ENCODE measurements at places on chromosomes 1 and 21.

- no peak for DNase-seq
Measured at GRCh38 chr1:151964510-151964909, 29.1 kb downstream of the S100A10 start.

GRCh38 chr1:175385316-175385715 is 192.7 kb upstream of the KIAA0040 start:
- no peak for DNase-seq

DNA sequence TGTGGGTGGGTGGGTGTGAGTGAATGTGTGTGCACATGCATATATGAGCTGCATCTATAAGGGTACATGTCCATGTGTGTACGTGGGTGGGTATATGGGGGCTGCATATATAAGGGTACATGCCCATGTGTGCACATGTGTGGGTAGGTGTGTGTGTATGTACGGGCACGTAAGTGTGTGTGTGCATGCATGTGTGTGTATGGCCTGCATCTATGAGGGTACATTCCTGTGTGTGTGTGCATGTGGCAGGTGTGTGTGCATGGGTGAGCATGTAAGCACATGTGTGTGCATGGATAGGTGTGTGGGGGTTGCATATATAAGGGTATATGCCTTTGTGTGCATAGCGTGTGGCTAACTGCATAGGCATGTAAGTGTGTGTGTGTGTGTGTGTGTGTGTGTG is 181.0 kb upstream of the ARHGEF16 start:
- DNase-seq, result no peak

- DNase-seq, result no peak
Measured at GRCh38 chr1:7263021-7263960, 478.0 kb downstream of the CAMTA1 start.

- DNase-seq, result no peak
Measured at GRCh38 chr1:234340528-234340927, 32.7 kb upstream of the COA6 start.

DNA sequence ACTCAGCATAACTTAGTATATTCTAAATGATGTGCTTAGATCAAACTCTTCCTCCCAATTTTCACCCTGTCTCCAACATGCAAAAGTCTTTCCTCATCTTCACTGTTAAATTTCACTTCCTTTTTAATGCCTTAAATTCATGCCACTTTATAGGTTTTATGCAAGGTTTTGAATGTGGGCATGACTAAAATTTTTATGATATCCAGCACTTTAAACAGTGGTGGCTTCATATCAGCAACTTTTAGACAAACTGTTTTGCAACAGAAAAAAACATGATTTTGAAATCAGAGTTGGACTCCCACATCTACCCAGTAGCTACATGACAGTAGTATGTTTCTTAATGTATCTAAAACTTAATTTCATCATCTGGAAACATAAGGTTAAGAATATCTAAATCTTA is 84.7 kb upstream of the ZP4 start:
- no peak for DNase-seq

GRCh38 chr1:88509379-88509778 is 174.7 kb upstream of the PKN2 start:
- no peak for DNase-seq

GRCh38 chr1:204480515-204480914 is 14.1 kb downstream of the PIK3C2B start:
- DNase-seq, result no peak

GRCh38 chr21:21279193-21279901 is 281.1 kb downstream of the NCAM2 start:
- no peak for DNase-seq
